ENCODE measurements at places on chromosomes 5 and 9.

- peak; percentile 47 for DNase-seq
Observed at GRCh38 chr9:6584881-6585597, 60.5 kb downstream of the GLDC start.

DNA sequence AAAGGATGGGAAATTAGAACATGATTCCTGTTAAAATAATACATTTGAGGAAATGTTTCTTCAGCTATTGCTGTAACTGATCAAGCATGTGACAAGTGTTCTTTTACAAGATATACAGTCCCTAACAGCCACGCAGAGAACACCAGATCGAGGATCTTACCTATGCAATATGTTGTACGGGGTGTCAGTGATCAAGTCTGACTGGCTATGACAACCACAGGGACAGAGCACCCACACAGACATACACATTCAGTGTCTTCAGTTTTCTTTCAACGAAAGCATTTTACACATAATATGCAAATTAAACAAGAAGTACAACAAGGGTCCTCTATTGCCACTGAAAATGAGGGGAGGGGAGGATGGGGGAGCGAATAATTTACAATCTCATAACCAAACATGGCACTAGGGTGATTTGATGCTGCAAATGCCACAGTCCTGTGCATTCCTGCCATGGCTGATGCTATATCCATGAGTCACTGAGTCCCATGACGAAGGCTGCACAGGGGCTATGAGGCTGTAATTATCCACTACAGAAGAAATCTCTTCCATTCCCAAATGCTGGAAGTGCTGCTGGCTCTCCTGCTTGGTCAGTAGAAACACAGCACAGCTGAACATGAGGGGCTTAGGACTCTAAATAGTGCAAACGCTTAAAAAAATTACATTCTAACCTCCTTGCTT lies 118.2 kb downstream of the KLHL3 start:
- peak; percentile 21 for DNase-seq

- DNase-seq = no peak
Observed at GRCh38 chr5:166746506-166746905, 1544.9 kb upstream of the WWC1 start.

DNA sequence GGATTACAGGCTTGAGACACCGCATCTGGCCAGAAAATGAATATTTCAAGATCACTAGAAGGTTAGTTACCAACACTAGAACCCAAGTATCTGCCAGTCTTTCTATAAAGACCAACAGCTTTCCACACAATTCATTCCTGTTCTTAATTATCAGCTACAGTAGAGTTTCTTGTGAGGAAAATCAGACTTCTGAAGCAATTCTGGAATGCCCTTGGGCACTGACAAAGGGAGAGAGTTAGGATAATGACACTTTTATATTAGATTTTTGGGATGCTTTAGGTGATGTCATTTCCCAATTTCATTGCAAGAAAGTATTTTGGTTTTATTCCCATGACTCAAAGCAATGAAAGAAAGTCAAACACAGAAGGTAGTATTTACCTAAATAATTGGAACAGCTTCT lies 497.0 kb upstream of the TUSC1 start:
- no peak for DNase-seq

DNA sequence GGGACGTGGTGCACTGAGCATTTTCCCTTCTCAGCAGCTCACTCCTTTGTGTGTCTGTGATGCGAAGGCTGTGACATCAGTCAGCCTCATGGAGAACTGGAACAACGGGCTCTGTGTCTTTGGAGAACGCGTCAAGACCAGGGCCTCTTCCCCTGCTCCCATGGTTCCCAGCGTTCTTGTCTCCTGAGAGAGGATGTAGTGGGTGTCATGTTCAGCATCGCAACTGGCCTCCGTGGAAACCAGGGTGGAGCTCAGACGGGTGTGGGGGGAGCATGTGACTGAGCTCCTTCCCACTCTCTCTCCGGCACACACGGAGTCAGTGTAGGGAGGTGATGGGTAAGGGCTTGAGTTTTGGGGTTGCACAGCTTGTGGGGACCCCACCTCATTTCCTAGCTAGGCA lies 59.7 kb downstream of the TENT4A start:
- no peak for DNase-seq

GRCh38 chr9:81119591-81119990 lies 569.8 kb downstream of the TLE1 start:
- DNase-seq = no peak

DNA sequence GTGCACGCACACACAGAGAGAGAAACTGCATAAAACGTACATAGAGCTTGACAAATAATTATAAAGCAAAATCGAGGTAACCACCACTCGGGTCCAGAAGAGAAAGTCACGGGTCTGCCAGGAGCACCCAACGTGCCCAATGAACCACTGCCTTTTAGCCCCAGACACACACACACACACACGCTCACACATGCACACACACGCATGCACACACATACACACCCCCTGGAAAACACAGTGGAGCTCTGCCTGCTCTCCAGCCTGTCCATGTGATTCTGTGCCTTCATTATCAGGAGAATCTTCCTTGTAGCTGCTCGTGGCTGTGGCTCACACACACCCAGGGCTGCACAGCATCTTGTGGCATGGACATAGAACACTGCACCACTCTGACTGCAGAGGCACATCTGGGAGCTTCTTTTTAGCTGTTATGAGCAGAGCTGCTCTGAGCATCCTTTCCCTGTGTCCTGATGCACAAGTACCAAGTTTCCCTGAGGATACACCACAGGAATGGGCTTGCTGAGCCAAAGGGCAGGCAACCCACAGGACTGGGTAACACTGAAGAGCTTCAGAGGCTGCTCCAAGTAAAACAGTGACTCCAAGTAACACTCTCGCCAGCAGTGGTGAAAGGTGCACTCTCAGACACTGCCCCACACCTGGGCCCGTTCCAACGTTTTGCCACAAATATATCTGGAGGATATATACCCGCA lies 58.9 kb downstream of the CAMSAP1 start:
- no peak for DNase-seq

GRCh38 chr5:6317116-6317798 lies 61.1 kb downstream of the MED10 start:
- no peak for DNase-seq

- no peak for DNase-seq
Observed at GRCh38 chr5:180472269-180472668, 21.9 kb upstream of the CNOT6 start.

GRCh38 chr5:76450054-76450453 lies 47.0 kb downstream of the IQGAP2 start:
- DNase-seq = no peak

DNA sequence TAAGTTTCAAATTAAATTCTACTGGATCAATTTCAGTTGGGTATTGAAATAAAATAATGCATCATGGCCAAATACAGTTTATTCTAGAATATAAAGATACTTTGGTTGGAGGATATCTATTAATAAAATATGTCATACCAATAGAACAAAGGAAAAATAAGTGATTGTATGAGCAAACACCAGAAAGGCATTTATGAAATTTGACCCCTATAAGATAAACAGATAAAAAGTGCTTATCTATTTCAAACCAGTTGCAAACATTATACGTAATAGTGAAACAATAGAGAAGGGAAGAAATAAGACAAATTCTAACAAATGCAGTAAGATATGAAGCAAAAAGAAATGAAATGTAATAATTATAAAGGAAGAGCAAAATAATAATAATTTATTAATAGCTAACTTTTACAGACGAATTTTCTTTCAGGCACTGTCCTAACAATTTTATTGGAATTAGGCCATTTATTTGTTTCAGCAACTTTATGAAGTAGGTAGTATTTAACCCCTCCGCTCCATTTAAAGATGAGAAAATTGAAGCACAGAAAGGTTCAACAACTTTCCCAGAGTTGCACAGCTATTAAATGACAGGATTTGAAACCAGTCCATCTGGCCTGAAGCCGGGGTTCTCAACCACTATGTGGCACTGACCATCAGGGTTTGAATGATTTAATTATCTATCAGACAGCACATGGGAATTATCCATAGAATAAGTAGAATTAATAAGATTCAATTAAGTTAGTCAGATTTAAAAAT lies 20.8 kb downstream of the ANKRD55 start:
- no peak for DNase-seq

DNA sequence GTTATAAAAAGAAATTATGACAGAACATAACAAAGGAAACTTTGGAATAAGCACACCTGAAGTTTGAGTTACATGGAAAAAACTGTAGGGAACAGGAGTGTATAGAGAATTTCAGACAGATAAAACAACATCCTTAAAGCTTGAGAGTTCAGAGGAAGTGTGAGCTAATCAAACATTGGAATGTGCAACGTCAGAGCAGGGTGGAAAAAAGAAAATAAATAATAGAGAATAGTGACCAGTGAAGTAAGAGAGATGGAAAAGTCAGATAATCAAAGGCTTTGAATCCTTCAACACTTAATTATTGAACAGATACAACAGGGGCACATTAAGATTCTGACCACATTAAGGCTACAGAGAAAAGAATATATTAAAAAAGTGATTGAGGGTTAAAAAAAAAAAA lies 128.5 kb upstream of the CDH10 start:
- peak; percentile 4 for DNase-seq

- DNase-seq = no peak
Observed at GRCh38 chr9:19457693-19458009, 48.8 kb downstream of the ACER2 start.

DNA sequence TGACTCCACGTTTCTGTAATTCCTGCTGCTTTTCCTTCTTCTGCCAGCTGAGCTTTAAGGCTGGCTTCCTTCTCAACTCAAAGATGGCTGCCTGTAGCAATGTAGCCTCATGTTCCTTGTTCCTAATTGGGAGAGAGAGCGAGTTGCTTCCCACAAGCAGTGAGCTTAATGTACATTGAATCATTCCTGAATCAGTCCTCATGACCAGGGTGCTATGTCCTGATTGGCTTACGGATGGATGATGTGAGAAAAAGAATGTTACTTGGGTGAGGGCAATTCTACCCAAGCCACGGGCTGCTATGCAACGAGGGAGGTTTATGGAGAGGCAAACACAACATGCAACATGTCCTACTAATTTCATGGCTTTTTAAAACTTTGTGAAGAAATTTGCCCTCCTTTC lies 356.2 kb downstream of the RASEF start:
- DNase-seq = no peak

- DNase-seq = peak; percentile 92
Observed at GRCh38 chr9:81028504-81028903, 660.8 kb downstream of the TLE1 start.

GRCh38 chr5:118290204-118290603 lies 698.1 kb downstream of the DTWD2 start:
- DNase-seq = no peak

DNA sequence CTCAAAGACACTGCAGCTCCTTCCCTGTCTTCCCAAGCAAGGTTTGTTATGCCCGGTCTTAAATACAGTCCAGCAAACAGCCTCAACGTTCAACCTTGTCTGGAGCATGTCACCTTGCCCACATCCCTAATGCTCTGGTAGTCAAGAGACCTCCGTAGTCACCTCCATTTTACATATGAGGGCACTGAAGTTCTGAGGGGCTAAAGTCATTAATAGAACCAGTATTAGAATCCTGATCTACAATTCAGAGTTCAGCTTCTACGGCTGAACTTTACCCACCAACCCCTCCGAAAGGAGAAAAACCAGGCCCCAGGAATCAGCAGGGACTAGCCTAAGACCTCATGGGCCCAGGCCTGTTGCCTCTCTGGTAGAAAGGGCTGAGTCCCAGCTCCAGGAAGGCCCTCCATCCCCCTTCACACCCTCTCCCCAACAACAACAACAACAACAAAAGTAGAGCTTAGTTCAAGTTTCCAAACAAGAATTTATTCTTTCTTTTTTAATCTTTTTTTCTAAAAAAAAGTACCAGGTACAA lies 795 bp upstream of the STOML2 start:
- DNase-seq = no peak

GRCh38 chr9:97479496-97480159 lies 21.8 kb upstream of the TMOD1 start:
- no peak for DNase-seq

DNA sequence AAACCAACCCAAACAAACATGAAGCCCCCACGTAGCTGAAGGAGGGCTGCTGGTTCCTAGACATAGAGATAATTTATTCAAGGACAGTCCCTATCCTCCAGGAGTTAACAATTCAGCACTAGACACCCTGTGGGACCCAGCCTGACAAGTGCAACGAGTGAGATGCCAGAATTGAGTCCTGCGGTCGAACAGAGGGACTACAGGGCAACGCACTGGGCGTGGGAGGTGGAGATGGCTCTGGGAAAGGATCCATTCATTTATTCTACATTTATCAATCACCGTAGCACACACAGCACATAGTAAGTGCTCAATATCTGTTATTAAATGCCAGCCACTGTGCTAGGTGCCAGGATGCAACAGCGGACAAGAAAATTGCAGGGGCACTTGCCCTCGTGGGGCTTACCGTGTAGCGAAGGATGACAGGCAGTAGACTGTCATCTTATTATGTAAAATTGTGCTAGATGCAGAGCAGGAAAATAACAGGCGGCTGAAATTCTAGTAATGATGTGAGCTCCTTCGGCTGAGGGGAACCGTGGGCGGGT lies 855 bp upstream of the ARHGAP26 start:
- DNase-seq = peak; percentile 20

DNA sequence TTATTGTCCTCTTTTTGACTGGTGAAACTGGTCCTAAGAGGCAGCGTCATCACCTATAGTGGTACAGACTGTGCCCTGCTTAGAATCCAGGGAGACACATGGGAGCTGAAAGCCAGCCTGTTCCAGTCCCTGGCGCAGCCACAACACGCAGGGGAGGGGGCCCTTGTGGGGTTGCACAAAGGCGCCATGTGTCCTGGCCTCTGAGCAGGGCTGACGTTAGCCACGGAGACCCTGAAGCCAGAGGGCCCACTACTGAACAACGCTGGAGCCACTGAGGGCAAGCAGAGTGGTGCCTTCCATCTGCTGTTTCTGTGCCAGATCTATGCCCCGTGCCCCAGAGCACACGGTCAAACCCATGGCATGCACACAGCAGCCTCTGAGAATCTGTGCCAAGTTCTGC lies 147.3 kb downstream of the ACTL7B start:
- DNase-seq = no peak

GRCh38 chr9:89992326-89993198 lies 387.8 kb downstream of the GADD45G start:
- no peak for DNase-seq

DNA sequence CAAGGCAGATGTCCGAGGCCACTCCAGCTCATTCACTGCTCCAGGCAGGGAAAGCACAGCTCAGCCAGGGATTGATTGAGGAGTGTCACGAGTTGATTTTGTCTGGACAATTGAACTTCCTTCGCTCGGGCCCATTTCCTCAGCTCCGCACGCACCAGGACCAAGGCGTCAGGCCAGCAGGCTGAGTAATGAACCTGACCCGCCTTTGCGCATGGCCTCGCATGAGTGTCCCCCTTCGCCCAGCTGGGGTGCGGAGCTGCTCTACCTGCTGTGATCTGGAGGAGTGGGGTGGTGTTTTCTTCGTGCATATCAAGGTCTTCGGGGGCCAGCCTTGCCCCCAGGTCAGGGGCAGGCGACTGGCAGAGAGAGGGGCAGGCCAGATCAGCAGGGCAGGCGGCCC lies 44.0 kb downstream of the VAV2 start:
- no peak for DNase-seq

DNA sequence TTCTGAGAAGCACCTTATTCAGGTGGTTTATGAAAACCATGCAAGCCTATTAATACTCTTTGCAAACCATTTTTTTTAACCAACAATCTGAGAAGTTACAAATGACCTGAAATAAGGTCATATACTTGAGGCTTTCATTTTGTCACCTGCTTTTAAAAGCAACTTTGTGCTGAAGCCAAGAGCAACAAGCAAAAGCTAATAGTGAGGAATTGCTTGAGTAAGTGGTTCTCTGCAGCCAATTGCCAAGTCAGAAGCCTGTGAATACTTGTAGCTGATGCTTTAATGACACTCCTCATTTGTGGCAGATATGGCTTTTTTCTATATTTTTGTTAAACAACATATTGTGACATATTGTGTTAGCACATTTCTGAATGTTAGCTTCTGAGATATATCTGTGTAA lies 126.7 kb upstream of the ZNF608 start:
- no peak for DNase-seq
